Dermis microvascular lymphatic vessel endothelial cell (primary cell): ENCODE measurements at places on chromosomes 3 and 15. TPM values are rescaled to one million over a fixed set of nuclear protein-coding genes. Genes with fewer than 3 reads are reported as not detected.
A peak's percentile ranks its signal among the peaks of the same experiment; 100 is the strongest.

AMT gene
- 0.26 and 0.51 TPM in 2 replicates for total RNA-seq

BCHE gene
- total RNA-seq: 15.4 and 24.3 TPM in 2 replicates

DNA sequence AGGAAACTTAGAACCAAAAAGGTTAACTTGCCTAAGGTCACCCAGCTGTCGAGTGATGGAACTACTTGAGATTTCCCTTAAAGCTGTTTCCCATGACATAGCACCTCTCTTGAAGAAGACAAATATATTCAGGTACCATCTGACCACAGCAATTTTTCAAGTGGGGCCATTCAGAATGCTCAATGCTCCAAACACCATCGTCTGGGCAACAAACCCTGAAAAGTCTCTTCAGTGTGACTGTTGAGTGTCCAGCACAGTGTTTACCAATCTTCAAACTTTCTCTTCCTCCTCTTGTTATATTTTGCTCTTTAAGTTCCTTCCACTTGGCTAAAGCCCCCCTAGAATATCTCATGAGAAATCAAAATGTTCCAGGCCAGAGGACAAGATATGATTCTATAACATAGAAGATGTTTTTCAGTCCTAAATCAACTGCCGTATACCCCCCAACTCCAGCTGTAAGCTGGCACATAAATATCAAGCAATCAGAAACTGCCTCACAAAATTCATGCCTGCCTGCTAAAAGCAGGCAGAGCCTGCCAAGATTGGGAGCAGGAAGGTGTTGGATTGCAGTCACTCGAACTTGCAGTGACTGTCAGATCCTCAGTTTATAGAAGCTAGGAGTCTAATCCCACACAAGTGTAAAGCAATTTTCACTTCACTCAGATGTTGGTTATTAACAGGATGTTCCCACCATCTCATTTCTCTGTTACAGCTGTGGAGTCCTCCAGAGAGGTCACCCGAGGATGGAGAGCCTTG is 230.5 kb upstream of the MRPL3 start:
- no peak for DNase-seq

DNA sequence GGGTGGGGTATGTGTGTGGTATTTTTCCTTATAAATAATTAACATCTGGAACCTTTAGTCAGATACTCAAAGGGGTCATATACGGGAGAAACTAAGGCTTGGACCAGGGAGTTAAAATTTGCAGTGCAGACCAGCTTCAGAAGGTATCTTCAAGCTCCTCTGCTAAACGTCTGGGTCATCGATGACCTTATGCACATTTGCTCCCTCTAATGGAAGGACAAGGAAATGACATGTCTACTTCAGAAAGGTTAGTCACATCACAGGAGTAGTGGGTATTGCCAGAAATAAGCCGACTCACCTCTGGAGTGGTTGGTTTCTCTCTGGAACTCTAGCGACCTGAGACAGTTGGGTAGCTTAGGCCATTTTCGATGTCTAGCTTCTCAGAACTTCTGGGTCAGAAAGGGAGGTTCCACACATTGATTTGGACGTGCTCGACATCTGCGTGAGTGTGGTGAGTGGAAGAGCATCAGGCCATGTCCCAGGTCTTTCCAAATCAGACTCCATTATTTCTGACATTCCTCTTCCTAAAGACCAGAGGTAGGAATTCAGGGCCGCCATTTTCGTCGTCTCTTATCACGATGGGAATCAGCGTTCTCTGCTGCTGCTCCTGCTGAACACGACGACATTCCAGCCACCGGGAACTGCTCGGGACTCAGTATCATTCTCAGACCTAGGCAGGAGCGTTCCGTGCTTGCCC is 31.8 kb upstream of the RASA2 start:
- peak; percentile 57 for DNase-seq

DNA sequence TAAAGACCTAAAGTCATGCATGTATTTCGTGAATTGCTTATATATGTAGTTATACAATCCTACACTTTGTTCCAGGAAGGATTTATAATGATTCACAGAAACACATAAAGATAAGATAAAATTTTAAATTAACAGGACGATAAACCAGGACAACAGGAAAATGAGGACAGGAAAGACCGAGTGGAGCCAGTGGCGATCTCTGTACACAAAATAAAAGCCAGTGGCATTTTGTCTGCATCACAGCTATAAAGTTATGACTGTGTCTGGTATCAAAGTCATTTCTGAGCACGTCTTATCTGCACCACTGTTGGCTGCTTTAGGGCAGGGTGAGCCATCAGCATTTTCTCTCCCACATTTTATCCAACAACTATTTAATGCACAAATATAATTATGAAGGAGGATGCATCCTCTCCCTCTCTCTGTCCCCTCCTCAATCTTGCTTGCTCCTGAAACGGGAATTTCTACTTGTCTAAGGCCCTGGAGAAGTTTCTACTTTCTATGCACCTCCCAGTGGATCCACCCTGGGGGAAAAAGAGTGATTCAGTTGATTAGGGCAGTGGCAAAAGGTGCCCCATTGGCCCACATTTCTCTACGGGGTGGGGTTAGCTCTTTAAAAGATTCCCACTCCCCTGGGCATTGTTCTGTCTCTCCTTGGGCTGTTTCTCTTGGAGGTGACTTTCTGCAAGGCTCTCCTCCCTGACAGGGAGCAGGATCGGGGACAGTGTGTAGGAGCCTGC is 159.4 kb upstream of the UBE2E1 start:
- DNase-seq: no peak

GRCh38 chr3:119557877-119558269 is 1.5 kb downstream of the CD80 start:
- DNase-seq: no peak

FGF7 gene
- not detected in 2 replicates for total RNA-seq

GRCh38 chr3:176946202-176946601 is 251.1 kb downstream of the TBL1XR1 start:
- DNase-seq: no peak

GRCh38 chr15:56839641-56840040 is 78.8 kb upstream of the TCF12 start:
- no peak for DNase-seq

GRCh38 chr3:29697989-29698388 is 417.1 kb downstream of the RBMS3 start:
- DNase-seq: no peak

DNA sequence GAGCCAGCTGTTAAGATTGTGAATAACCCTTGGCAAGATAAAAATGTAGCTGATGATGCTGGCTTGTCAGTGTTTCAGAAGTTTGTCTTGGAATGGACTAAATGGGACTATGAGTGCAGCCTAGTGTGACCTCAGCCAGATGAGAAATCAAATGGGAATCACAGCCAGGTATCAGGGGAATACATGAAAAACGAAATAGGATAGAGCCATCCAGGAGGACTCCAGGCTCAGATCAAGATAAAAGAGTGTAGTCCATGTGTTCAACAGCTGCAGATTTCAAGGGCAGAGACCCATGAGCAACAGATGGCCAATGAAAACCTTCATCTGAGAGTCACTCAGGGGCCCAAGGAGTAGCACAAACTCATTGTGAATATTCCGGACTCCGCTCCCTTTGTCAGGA is 1080.9 kb upstream of the CADM2 start:
- DNase-seq: no peak

ATP13A4 gene
- total RNA-seq: 0.13 TPM in 1 of 2 replicates, not detected in the other

GRCh38 chr15:45386420-45386819 is 8.1 kb upstream of the GATM start:
- no peak for DNase-seq

SLC28A1 gene
- under 0.01 TPM in 1 of 2 replicates, not detected in the other for total RNA-seq

GRCh38 chr3:194321693-194322640 is 29.2 kb downstream of the CPN2 start:
- no peak for DNase-seq

GRCh38 chr3:29880809-29881208 is 599.9 kb downstream of the RBMS3 start:
- no peak for DNase-seq

GRCh38 chr3:117539729-117540128 is 830.1 kb downstream of the TUSC7 start:
- DNase-seq: no peak

NR2F2 gene
- total RNA-seq: 13.6 and 33.5 TPM in 2 replicates

GRCh38 chr3:191020730-191021396 is 158.4 kb upstream of the GMNC start:
- DNase-seq: no peak

- DNase-seq: no peak
These were observed 75.3 kb upstream of the HRH1 start for GRCh38 chr3:11078826-11079515.

GRCh38 chr3:78994174-78995027 is 773.4 kb downstream of the ROBO1 start:
- DNase-seq: no peak

- DNase-seq: peak; percentile 79
These were observed 83.1 kb downstream of the DNAJB8 start for GRCh38 chr3:128383316-128384235.

DNA sequence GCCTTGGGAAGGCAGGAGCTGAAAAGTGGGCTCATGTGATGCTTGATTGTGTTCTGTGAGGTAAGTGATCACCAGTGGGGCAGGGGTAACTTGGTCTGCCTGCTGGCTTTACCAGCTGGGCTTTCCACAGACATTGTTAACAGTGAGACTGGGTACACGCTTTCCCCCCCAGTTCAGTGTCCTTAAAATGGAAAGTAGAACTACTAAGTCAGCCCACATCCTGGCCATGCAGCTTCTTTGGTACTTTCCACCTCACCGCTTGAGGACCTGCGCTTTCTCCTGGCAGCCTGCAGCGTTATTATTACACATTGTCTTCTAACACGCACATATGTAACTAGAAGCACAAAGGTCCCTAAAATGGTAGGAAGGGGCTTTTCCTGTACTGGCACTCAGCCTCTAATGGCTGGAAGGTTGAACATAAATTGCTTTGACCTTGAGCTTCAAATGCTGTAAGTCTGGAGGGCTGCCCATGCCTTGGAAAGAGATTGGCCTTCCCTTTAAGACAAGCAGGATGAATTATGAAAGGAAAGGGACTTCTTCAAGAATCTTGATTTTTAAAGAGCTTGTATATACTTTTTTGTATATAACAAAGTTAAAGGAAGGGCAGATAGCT is 216.1 kb upstream of the ROPN1 start:
- no peak for DNase-seq

DNA sequence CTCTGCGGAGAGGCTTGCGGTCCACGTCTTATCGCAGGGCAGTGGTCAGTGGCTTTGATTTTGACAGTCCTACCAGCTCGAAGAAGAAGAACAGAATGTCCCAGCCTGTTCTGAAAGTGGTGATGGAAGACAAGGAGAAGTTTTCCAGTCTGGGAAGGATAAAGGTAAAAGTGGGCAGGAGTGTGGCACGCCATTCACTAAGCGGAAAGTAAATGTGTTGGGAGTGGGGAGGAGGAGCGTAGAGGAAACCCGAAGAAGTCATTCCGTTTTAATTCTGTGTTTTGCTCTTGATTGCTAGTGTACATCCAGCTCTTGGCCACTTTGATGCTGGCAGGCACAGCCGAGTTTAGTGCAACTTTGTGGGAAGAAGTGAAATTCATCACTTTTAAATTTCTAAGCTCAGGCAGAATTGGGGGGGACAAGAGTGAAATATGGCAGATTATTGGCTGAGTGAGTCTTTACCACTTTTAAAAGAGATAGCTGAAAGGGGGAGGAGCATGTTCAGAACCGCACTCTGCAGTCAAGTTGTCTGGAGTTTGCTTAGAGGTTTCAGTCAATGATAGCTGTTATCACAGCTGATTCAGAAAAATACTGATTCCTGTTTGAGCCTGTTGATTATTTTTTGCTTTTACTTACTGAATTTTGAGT is 1.8 kb downstream of the ARHGEF26 start:
- no peak for DNase-seq
